ENCODE measurements at places on chromosomes 3 and 15.

DNA sequence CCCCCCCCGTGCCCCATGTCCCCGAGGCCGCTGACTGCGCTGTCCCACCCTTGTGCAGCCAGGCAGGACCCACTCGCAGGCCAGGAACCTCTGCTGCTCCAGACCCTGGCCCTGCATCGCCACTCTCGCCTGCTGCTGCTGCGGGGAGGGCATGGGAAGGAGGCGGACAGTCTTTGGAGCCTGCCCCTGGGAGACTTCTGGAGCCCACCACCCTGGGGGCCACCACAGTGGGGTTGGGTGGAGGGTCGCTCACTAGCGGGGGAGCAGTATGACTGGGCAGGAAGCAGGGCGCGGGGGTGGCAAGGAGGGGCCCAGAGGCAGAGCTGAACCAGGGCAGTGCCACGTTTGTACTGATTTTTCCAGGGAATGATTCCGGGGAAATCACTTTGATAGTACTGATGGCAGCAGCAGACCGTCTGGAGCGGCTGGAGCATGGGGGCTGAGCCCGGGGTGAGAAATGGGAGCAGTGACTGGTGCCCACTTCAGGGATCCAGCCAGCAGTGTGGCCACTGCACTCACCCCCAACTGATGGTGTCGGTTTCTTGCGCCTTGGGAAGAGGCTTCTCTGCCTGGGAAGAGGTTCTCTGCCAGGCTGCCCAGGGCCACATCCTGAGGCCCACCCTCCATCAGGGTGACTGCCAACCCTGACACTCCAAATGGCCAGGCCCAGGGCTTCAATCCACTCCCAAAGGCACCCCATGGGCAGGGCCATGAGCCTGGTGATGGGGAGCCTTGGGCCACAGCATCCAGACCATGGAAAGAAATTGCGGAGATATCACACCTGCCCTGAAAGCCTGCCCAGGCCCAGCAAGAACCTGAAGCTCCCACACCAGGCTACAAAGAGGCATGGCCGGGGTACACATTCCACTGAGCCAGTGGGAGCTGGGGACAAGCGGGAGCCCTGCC, 53.7 kb downstream of the LSAMP start:
- no peaks in the 10 kb centered on the region for H3K27me3 ChIP-seq
- DNase-seq = no peak
- H3K4me3 ChIP-seq = no peak overlapping the region
- H3K36me3 ChIP-seq = no peaks in the 10 kb centered on the region
- no peak overlapping the region for H3K27ac ChIP-seq

- no peaks in the 10 kb centered on the region for H3K4me1 ChIP-seq
- no peaks in the 10 kb centered on the region for H3K27me3 ChIP-seq
- no peak overlapping the region for H3K27ac ChIP-seq
- no peak for DNase-seq
Measured at GRCh38 chr3:66236281-66236680, 15.5 kb downstream of the SLC25A26 start.

- DNase-seq = no peak
- no peak overlapping the region for H3K4me3 ChIP-seq
- H3K4me1 ChIP-seq = peaks cover 12% of the 10 kb centered on the region
Measured at GRCh38 chr3:171168086-171168485, 141.6 kb upstream of the SLC2A2 start.

DNA sequence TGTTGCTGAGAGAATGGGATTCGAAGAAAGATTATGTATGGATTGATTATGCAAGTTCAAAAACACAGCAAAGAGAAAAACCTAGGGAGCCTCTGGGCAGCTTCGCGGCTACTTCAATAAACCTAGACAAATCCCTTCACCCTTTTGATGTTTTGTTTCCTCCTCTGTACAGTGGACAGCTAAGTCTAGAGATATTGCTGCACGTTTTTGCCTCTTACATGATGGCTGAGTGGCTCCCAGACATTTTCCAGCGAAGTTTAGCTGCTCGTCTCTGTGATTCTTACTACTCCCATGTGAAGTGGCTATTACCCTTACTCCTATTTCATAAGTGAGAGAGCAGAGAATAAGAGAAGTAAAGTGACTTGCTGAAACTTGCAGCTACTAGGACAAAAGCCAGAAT, 695.0 kb upstream of the GRM7 start:
- no peaks in the 10 kb centered on the region for H3K4me1 ChIP-seq
- no peak for DNase-seq
- H3K27me3 ChIP-seq = no peaks in the 10 kb centered on the region
- H3K36me3 ChIP-seq = no peaks in the 10 kb centered on the region

GRCh38 chr15:68730976-68731897, 89.5 kb downstream of the ANP32A start:
- peaks cover 4% of the 10 kb centered on the region for H3K27me3 ChIP-seq
- H3K36me3 ChIP-seq = no peaks in the 10 kb centered on the region
- no peak for DNase-seq
- no peak overlapping the region for H3K27ac ChIP-seq
- no peak overlapping the region for H3K4me3 ChIP-seq
- H3K4me1 ChIP-seq = no peaks in the 10 kb centered on the region

DNA sequence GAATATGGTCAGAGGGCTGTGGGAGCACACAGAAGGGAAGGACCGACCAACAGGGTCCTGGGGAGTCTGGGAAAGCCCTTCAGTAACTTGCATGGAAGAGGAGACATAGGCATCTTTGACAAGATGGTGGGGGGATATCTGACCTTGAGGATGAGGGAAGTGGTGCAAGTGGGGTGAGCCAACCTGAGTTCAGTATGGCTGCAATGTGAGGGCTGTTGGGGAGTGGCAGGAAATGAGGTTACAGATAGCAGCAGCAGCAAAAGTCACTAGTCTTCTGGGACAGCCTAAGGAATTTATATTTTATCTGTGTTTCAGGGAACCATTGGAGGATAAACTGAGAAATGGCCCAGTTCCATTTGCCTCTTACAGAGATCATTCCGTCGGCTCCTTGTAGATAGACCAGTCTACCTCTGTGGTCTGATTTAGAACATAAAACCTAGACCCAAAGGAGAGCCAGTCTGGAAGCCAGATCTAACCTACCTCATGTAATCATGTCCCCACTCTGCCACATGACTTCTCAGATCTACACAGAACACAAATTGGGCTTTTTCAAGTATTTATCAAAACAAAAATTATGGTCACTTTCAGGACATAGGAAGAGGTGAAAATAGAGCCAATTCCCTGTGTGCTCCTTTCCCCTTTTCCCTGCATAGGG, 75.6 kb downstream of the ST6GAL1 start:
- DNase-seq = peak; percentile 67
- peaks cover 12% of the 10 kb centered on the region for H3K36me3 ChIP-seq
- H3K27ac ChIP-seq = peak overlapping the region; percentile 30

- no peaks in the 10 kb centered on the region for H3K4me1 ChIP-seq
- no peak overlapping the region for H3K27ac ChIP-seq
- no peak overlapping the region for H3K4me3 ChIP-seq
- no peaks in the 10 kb centered on the region for H3K36me3 ChIP-seq
Measured at GRCh38 chr15:73787621-73788020, 34.5 kb upstream of the INSYN1 start.
